Choroid plexus epithelial cell (primary cell): ENCODE measurements at places on chromosomes 7 and 10.

GRCh38 chr7:156703209-156703608, 62.6 kb downstream of the RNF32 start:
- DNase-seq, result no peak

DNA sequence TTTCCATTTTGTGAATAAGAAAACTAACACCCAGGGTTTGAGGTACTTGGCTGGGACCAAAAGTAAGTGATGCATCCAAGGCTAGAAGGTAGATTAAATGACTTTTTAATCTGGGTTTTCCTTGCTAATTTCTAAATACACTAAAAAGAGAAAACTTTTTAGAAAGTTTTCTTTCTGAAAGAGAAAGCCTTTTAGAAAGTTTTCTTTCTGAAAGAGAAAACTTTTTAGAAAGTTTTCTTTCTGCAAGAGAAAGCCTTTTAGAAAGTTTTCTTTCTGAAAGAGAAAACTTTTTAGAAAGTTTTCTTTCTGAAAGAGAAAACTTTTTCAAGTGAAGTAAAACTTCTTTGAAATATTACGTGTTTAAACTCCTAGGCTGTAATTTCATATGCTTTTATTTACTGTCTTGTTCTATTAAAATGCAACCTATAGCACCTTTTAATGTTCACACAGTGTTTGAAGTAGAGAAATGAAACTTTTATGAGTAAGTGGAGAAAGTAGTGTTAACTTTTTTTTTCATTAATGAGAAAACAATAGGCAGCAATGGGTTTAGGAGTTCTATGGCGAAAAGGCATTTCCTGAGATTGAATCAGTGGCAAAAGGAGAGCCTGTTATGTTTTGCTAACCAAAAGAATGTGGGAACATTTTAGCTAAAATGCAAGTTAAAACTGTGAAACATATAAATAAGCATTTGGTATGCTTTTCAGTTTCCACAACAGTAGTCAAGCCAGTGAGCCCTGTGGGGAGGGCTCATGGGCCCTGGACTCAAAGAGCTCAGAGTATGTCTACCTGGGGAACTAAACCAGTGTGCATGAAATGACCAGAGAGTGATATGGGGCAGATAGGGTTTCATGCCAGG, 103.7 kb downstream of the RBM20 start:
- peak; percentile 72 for DNase-seq

DNA sequence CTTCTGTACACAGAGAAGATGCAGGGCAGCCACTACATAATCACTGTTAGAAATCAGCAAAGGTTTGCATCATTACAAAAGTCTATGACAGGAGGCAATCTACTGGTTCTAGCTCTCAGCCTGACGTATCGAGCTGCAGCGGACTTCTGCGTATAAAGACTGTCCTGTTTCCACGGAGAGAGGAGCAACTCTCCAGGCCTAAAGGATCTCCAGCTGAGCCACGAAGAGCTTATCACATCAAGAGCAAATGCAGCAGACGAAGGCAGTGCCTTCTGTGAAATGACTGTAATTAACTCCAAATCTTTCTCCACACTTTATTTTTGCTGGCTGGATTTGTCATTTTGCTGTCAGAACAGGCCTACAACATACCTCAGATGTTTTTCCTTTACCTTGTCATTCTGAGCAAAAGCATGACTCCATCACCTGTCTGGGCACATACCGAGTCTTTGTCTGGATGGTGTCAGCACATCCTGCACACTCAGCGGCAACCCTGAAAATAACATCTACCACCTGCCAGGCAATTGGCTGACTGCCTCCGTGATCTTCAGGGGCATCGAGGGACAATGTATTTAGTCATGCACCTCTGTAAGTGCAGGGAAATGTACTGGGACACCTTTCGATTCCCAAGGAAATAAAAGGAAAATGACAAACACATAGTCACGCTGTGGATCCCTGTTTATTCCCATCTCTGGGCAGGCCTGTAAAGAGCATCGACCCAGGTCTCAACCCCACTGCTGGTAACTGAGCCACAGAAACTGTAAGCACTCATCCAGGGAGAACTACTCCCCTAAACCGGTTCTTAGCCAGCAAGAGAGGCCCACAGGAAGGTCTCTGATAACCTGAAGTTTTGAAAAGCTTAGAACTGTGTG, 26.3 kb upstream of the SH3PXD2A start:
- no peak for DNase-seq

DNA sequence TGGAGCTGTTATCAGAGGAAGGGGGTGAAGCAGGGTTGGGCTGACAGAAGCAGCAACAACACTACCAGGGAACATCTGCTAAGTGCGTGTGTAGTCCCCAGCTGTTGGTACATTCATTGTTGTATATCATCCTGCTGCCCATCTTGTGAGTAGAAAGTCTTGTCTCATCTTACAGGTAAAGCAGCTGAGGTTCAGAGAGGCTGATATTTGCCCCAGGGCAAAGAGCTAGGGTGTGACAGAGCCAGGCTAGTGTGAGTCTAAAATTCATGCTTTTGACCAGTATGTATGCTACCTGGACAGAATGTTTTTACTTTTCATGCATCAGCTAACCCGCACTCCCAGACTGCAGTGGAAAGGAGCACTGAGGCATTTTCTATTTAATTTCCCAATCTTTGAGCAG, 221.6 kb downstream of the STK31 start:
- no peak for DNase-seq

DNA sequence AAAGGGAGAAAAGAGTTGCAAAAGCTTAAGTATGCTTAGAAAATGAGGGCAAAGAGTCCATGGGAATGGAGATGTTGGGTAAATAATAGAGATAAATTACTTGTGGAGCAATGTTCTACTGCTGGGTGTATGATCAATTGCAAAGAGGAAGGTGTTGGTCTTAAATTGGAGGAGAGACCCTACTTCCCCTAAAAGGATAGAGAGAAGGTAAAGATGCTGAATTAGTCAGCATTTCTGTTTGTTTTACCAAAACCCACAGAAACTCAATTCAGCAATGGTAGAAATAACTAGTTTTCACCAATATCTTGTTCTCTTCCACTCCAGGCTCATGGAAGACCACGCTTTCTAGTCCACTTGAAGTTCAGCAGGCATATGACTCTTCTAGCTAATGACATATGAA, 32.1 kb downstream of the ASB4 start:
- no peak for DNase-seq

DNA sequence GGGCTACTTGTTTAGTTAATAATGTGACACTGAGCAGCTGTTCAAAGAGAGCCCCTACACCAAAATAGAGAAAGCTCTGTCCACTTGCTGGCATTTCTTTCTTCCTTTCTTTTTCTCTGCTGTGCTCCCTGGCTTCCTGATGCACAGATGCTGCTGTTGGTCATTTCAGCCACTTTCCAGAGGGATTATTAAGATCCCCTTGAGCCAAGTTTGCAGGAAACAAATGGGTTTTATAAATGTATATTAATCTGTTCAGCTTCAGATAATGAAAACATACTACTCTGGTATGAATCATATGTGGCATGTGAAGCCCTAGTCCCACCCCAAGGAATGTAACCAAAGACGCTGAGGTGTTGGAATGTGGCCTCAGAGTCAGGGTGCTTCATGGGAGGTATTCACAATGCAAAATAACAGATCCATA, 638.2 kb upstream of the FZD8 start:
- DNase-seq, result peak; percentile 84

GRCh38 chr10:30728766-30729165, 99.2 kb upstream of the LYZL2 start:
- no peak for DNase-seq

DNA sequence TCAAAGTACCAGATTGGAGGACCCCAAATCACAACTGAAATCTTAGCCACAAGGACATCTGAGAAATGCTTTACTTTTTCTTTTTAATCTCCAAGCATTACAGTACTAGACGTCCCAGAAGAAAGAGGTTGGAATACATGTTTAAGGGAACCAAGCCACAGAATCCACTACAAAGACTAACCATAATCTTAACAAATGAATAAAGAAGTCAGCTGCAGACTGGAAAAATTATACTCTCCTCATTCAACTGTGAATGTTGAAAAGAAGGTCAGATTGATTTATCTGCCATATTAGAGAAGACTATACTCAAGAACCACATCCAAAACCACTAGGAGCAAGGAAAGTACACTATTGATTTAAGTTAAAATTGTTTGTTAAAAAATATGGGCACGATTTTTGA, 102.1 kb upstream of the ABCB5 start:
- no peak for DNase-seq

- no peak for DNase-seq
These were observed 51.2 kb downstream of the PRKG1 start for GRCh38 chr10:51125518-51125917.

DNA sequence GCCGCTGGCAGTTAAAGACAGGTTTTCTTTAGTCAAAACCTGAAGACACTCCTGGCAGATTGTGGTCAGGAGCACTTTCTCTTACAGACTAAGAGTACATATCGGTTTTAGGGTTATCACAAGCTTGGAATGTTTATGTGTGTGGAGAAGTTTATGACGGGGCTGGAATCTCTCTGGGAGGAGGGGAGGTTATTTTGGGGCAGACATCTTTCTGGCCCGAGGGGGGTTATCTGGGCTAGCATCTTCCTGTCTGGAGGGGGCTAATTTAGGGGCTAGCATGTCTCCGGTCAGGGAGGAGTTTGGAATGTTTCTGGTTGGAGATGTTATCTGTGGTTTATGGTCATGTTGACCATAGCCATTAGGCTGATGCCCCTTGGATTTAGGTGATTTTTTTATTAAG, 141.2 kb upstream of the KIF5B start:
- DNase-seq, result no peak

- no peak for DNase-seq
These were observed 147.3 kb downstream of the ARL4A start for GRCh38 chr7:12834782-12835181.

GRCh38 chr7:129423700-129424410, 10.4 kb upstream of the STRIP2 start:
- peak; percentile 80 for DNase-seq

GRCh38 chr10:9901971-9902370, 1115.7 kb upstream of the CELF2 start:
- no peak for DNase-seq

- DNase-seq, result peak; percentile 27
These were observed 179.8 kb downstream of the NPSR1 start for GRCh38 chr7:34837801-34838201.

DNA sequence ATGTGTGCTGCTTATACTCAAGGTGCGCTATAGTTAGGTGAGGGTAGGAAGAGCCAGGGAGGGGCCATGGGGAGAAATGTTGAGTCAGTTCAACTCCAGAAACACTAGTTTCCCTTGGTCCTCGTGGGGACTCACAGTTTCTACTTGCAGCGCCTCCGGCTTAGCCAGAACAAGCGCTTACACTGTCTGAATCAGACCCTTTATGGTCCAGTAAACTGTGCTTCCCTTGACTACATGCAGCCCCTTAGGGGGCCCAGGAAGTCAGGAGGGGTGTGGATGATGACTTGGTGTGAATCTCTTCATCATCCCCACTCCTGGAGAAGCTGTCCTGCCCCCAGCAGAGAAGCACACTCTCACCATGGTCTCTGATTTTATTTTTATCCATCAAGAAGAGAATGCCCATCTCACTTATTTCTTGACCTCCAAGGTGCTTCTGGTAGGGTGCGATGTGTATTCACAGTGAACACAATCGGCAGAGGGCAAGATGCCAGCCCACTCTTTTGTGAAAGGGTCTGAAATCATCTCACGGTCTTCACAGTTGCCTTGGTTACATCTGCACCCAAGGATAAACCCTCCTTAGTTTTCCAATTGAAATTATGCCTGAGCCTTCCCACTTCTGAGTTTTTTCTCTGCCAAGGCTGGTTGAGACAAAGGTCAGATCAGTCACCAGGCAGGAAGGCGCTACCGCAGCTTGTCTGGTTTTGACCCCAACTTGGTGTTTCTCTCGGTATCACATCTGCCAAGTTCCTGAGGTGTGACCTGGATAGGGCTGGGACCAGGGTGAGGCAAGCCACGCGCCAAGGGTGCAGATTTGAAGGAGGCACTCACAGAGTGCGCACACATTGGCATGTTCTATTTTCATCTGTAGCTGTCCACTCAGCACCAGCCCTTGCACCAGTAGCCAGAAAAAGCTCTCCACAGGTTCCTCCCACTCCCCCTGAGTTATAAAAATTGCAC, 62.7 kb upstream of the LRRC4 start:
- DNase-seq, result no peak

DNA sequence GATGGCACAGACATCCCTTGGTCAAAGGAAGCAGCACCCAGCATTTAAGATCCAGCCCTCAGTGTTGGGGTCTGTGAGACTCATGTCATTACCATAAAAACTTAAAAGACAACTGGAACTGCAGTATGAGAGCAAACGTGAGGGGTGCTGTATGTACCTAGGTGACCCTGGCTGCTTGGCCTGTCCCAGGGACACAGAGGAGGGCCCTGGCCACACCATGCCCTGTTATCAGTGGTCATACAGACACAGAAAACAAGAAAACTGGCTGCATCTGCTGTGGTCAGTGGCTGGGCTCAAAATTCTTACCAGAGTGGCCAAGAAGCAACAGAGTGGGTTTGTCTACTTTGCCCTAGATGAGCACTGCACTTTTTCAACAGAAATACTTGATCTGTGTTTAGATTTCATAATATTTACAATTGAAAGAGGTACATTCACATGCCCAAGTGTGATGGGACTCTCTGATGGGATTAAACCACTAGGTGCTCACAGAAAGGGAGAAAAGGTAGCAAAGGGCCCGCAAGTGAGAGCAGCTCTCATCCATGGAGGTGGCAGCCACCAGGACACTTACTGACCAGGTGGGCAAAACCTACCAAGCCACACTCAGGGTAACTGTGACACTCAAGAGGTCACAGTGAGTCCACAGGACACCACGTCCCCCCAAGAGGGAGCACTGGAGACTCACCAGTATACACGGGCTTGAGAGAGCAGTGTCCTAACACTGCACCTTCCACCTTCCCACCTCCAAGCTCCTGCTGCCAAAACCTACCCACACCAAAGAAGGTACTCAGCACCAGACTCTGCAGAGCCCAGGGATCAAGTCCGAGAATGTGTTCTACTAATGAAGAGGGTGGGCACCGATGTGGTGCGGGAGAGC, 68.1 kb upstream of the CAMK2B start:
- no peak for DNase-seq

GRCh38 chr10:60757420-60757895, 20.8 kb upstream of the CDK1 start:
- DNase-seq, result peak; percentile 57

DNA sequence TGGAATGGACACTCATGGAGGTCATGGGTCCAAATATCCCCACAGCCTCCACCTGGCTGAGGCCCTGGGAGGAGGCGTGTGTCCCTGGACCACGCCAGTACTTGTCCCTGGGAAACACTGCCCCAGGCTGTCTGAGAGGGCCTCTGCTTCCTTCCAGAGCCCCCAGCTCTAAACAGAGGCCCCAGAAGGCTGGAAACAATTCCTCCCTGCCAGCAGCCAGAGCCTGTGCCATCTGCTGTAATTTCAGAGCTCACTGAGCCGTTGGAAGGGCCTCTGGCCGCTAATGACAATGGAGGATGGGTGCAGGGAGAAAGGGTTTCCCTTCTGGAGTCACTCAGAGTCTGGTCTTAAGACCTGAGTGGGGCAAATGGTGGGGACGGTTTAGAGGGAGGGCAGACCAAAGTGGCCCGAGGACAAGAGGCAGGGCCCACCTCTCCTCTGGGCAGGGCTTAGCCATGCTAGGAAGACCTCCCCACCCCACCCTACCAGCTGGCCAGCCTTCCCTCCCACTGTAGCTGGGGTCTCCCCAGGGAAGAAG, 7.1 kb downstream of the CHAT start:
- no peak for DNase-seq
